ENCODE measurements at places on chromosomes 5 and 9. TPM values are rescaled to one million over a fixed set of nuclear protein-coding genes. Genes with fewer than 3 reads are reported as not detected.

The HAVCR2 gene
- 21.5 TPM for polyA plus RNA-seq

The TIMD4 gene
- polyA plus RNA-seq, result 14.7 TPM

The C9 gene
- 0.05 TPM for polyA plus RNA-seq

The LCN1 gene
- polyA plus RNA-seq, result 1.2 TPM

The IDNK gene
- 35.0 TPM for polyA plus RNA-seq

DNA sequence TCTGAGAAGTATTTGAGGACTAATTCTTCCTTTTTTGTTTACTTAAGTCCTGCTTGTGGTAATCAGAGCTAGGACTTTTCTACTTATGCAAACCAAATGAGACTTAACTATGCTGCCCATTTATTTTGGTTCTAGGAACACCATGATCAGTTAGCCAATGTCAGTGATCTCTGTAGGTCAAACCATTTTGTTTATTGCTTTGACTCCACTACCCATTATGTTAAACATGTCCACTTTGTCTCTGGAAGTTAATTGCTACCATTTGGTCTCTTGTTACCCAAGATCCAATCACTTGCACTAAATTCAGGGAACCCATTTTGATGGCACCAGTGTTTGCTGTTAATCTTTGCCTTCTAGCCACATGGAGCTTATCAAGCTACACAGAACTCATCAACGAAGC lies 161.9 kb downstream of the CCDC171 start:
- DNase-seq, result no peak

GRCh38 chr9:88738709-88739108 lies 203.7 kb downstream of the NXNL2 start:
- DNase-seq, result no peak

DNA sequence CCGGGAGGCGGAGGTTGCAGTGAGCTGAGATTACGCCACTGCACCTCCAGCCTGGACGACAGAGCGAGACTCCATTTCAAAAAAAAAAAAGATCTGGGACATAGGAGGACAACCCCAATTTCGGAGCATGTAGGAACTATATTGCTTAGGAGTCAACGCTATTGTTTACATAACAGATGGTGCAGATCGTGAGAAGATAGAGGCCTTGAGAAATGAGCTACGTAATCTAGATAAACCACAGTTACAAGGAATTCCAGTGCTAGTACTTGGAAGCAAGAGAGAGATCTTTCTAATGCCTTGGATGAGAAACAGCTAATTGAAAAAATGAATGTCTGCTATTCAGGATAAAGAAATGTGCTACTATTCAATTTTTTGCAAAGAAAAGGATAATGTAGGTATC lies 20.3 kb downstream of the TBC1D2 start:
- no peak for DNase-seq

DNA sequence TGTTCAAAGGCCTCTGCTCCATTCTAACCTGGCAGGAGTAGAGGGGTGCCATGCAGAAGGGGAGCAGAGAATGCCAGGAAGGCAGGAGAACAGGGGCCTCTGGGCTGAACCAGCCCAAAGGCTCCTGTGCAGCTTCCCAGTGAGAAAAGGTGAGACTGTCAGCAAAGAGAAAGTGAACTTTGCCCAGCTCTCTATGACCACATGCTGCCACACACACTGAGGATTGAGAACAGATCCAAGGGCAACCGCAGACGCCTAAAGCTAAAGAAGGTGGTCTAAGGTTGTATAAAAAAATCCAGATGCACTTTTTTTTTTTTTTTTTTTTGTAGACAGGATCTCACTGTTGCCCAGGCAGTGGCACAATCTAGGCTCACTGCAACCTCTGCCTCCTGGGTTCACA lies 51.4 kb downstream of the ALDH7A1 start:
- no peak for DNase-seq

DNA sequence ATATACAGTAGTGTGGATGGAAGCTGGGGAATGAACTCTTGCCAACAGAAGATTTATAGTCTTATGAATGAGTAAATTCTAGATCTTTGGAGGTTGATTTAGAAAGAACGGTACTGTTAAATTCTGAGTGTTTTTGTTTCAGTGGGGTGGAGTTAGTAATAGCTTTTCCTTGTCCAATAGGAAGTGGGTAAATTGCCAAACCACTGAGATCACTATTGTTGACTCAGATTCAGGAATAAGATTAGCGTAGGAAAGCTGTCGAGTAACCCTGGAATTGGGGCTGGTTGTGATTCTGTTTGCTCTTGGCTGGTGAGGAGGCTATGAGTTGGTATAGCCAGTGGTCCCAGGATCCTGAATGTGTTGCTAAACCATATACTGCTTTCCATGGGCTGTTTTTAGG lies 155.6 kb downstream of the ARHGAP26 start:
- no peak for DNase-seq

DNA sequence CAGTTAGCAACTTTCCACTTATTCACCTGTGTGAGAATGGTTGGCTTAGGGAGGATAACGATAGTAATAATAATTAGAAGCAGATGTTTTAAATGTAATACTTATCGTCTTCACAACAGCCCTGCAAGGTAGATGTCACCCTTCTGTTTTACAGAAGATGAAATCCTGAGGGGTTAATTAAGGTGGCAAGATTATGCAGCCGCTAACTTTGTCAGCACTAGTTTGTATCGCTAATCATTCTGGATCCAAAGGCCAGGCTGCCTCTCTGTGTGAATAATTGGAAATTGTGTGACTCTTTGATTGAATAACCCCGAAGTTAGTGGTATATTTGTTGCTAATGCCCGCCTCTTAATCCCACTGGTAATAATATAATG lies 635 bp downstream of the IFT74 start:
- no peak for DNase-seq

DNA sequence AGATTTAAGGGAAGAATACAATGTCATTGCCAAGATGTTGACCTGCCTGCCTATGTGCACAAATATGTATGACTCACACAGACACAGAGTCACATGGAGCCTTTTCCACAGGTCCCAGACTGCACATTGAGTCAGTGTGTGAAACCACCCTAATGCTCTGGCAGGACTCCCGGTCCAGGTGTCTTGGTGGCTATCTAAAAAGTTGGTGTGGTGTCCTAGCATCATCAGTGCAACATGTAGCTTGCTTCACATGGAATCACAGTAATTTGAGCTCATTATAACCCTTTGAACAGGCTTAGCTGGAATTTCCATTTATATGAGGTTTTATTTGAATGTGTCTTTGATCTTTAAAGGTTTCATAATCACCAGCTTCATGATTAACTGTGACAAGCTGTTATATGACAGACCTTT lies 10.7 kb downstream of the IFNA5 start:
- DNase-seq, result no peak

GRCh38 chr9:2802494-2802921 lies 41.4 kb downstream of the PUM3 start:
- no peak for DNase-seq

GRCh38 chr5:108654051-108654450 lies 93.6 kb upstream of the FER start:
- no peak for DNase-seq

- DNase-seq, result no peak
Measured at GRCh38 chr9:38026021-38026809, 42.8 kb downstream of the SHB start.

DNA sequence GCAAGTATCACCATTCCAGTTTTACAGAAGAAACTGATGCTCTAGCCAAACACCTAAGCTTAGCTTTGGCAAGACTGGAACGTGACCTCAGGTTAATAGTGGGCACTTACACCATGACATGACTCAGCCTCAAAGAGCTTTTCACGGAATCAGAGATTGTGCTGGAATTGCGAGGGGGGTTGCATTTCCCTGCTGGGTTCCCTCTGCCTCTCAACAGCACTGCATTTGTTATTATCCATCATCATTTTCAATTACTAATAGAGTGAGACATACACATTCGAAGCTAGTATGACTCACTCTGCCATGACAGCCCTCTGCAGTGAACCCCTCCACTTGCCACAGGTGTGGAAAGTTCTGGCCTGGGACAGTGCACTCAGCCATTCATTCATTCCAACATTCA lies 8.0 kb downstream of the SPOCK1 start:
- no peak for DNase-seq

DNA sequence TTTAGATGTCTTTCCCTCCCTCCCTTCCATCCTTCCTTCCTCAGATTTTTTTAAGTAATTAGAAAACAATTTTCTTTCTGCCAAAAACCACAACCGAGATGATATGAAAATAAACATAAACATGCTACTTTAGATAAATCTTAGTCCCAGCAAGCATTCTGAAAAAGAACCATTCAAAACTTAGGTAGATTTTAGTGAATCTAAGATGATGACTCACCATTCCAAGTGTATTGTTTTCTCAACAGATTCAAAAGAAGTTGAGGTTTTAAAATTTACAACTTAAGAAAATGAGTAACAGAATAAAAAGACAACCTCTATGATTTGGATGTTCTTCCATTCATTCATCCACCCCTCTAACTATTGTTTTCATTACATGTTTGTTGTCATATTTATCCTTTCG lies 465.1 kb downstream of the PDE4D start:
- no peak for DNase-seq

DNA sequence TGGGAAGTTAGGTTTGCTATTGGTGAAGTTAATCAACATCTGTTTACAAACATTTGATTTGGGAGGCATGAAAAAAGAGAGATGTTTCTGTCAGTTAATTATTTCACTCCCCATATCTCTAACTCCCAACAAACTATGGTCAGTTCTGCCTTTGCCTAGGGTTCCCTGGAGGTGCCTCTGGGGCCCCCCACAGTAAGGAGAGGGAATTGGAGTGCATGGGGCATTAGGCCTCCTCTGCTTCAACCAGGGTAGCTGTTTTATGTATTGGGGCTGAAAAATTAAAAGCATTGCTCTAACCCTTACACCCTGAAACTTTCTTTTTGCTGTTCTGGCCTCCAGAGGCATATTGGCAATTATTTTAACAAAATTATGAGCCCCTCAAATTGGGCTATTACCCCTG lies 32.3 kb downstream of the RUSC2 start:
- no peak for DNase-seq

DNA sequence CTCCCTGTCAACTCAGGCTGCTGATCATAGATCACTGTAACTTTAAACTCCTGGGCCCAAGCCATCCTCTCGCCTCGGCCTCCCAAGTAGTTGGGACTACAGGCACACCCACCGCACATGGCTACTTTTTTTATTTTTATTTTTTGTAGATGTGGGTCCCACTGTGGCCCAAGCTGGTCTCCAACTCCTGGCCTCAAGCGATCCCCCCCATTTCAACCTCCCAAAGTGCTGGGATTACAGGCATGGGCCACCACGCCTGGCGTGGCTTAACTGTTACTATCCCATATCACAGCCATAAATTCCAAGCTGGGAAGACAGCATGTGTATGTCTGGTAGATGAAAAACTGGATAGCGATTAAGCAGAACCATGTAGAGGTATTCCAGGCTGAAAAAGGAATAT lies 1.0 kb downstream of the HDAC3 start:
- no peak for DNase-seq

DNA sequence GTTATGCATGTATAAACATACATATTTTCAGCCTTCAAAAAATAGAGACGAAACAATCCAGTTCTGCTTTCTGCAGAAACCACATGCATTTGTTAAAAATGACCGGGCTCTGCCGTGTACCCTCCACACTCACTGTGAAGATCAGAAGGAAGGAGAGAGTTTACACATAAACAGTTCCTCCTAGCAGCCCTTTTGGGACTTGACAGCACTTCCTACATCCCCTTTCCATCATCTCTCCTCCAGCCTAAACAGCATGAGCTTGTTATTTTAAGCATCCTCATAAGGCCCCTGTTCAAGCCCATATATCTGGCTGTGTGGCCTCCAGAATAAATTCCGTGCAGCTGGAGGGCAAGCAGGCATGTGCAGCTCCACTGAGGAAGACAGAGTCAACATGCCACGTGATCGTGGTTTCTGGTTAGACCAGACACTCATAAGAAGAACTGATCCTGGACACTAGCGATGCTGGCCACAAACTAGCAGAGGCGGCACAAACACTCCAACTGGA lies 42.2 kb downstream of the NIPAL4 start:
- no peak for DNase-seq

DNA sequence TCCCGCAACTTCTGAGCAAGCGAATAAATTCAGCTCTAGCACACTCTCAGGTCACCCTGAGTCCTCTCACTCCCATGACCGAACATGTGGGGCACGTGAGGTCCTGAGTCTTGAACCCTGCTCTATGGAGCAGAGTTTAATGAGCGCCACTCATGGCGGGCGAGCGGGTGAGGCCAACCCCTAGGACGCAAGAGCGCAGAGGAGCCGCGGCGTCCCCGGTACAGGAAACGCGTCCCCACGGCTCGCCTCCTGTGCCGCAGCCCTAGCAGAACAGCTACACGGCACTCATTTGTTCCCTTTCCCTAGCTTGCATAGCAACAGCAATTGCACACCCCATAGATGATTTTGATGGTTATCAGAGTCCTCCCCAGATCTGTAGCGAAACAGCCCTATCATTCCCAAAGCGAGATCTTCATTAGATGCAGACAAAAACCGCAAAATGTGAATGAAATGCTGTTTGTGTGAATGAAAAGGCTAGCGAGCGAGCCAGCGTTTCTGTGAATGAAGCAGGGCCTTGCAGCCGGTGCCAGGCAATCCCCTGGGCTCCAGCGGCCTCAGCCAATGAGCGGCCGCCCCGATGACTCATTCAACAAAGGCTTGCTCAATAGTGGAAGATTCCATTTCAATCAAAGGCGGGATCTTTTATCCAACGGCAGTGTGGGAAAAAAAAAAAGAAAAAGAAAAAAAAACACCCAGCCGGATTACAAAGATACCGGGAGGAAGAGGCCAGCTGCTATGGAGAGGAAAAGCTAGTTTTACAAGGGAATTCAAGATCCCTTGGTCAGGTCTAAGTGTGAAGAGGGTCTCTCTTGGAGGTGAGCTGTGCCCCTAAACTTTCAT lies 1.5 kb upstream of the SHC3 start:
- peak; percentile 19 for DNase-seq

DNA sequence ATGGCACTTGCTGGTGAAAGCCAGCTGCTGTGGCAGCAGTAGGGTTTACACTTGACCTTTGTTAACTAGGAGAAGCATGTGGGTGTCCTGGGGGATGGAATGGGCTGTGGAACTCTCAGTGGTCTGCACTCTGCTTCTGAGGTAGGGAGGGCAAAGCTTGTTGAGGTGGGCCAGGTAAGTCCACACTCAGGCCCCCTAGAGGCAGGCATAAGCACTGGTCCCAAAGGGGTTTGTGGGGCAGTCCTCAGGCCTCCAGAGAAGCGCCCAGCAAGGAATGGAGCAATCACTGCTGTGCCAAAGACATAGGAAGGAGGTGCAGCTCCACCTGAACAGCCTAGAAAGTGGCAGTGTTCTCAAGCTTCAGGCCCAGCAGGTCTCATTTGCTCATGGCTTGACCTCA lies 34.7 kb downstream of the INSL4 start:
- no peak for DNase-seq

GRCh38 chr5:24555229-24555628 lies 89.5 kb downstream of the CDH10 start:
- DNase-seq, result no peak

DNA sequence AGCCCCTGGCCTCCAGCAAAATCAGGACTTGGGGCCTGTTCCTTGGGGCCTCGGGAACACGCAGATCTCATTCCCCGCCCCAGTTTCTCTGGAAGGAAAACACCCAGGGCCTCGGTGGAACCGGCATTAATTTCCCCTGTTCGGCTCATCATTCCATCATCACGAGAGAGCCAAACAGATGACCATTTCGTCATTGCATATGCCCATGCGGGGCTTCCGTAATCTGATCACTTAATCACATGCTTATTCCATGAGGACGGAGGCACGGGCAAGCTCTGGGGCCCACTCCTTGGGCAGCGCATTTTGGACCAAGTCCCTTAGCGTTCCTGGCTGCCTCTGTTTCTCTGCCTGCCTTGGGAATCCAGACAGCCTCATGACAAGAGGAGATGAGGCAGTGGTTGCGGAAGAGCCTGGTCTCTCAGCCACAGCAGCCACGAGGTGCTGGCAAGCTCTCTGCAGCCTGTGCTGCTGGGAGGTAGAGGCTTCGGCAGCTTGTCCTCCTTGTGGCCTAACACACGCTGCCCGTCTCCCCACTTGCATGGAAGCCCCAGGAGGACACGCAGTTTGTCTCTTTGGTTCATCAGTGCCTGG lies 65.0 kb upstream of the IER5L start:
- DNase-seq, result no peak

Measured in thymus (tissue), 14 donors.